Effector memory CD4-positive, alpha-beta T cell (primary cell): ENCODE measurements at places on chromosomes 1 and 21.

DNA sequence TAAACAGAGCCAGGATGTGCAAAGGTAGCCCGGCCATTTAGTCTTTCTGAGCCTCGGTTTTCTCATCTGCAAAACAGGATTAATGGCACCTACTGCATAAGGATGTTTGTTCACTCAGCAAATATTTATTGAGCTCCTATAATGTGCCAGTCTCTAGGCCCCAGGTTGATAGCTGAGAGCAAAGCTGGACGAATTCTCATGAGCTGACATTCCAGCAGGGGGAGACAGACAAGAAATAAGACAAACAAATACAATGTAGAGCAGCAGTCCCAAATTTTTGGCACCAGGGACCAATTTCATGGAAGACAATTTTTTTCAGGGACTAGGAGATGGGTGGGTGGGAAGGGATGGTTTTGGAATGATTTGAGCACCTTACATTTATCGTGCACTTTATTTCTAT, 74.3 kb upstream of the PAX7 start:
- DNase-seq: no peak

DNA sequence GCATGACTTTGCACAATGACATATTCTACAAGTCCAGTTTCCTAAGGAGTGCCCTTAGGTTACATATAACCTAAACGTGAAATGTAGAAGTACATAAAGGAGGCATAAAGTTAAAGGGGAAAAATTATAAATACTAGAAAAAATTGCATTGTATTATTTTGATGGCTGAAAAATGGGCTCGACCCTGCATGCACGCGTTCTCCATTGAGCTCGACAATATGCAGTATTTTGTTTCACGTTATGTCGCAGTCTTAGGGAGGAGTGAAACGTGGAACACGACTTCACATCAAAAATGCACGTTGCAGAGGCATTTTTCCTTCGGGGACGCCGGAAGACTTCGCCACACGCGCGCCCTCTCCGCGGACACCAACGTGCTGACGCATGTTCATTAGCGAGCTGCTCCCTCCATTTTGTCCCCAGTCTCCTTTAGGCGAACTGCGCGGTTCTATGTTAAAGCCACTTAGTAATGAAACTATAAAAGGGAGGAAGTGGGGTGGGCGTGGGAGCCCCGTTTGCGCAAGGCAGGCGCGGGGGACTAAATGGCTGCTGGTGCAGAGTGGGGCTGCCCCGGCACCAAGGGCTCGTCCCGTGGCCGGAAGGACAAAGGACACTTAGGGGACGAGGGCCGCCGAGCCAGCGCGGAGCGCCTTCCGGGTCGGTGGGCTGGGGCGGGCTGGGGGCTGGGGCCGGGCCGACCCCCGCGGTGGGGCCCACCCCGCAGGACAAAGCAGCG, 749 bp upstream of the COX20 start:
- DNase-seq: peak; percentile 85

GRCh38 chr1:233620065-233620464, 6.2 kb downstream of the KCNK1 start:
- no peak for DNase-seq

GRCh38 chr1:84436876-84437655, 38.8 kb downstream of the DNASE2B start:
- DNase-seq: no peak

DNA sequence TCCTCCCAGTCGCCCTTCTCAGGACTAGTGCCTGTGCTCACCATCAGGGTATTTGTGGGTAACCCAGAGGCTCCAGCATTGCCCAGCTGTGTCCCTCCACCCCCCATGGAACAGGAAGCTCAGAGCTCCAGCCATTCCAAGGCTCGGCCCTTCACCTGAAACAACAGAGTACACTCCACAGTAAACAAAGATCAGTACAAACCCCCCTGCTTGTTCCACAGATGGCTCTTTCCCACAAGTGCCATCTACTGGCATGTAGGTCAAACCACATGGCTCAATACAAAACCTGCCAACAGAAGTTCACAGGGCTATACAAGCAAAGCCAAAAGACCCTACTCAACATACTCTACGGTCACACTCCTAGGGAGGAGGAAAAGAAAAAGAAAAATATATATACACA, 258.7 kb downstream of the AGBL4 start:
- DNase-seq: no peak

- no peak for DNase-seq
Observed at GRCh38 chr1:29542548-29542947, 306.2 kb downstream of the PTPRU start.

DNA sequence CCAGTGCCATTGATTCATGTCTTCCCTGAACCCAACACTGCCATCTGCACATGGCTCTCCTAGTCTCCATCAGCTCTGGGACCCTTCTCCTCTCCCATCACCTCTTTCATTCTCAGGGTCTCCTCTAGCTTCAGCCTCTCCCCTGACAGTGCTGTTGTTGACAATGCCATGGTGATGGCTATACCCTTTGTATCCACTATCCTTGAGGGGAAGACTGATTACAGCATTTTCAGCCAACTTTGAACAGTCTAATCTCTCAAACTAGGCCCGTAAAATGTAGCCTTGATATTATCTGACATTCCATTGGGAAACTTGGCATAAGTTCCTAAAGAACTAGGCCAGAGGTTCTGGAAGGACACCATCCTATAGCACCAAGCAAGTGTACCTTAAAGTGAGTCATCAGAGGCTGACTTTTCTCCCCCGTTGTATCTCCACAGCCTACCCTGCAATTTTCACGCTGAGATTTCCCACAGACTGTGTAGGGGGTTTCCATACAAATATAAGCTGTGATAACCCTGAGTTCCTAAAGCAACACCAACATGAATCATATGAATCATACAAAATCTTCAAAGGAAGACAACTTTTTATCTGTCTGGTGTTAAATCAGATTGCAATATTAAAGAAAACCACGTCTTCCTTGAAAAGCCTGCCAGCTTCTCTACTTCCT, 5.8 kb downstream of the HAO2 start:
- no peak for DNase-seq

- DNase-seq: no peak
Observed at GRCh38 chr1:40383095-40383487, 9.6 kb downstream of the SMAP2 start.

DNA sequence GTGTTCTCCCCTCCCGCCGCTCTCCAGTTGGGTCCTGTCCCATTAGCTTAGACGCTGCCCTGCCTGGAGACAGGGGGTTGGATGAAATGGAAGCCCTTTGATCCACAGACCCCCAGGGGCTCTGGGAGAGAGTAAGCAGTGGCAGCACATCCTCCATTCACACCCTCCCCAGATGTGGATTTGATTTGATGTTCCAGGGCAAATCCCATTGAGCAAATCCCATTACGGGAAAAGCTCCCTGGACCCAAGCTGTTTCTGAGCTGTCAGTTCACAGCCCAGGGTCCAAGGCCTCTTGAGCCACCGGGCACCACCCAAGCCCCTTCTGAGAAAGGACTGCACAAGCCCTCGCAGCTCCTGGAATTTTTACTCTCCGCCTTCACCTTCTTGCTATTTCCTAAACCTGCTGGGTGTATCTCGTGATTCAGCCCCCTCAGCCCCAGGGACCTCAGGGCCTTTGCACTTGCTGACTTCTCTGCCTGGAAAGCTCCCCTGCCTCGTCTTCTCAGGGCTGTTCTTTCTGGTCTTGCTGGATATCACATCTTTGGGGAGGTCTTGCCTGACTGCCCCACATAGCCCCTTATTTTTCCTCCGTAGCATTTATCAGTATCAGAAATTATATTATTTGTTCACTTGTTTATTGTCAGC, 101.1 kb downstream of the PAX7 start:
- DNase-seq: no peak
